ENCODE measurements at places on chromosomes 16 and 17.
A peak's percentile ranks its signal among the peaks of the same experiment; 100 is the strongest.

- ATAC-seq: no peak
- no peak overlapping the region for H3K4me3 ChIP-seq
- no peaks in the 10 kb centered on the region for H3K27me3 ChIP-seq
- H3K27ac ChIP-seq: no peak overlapping the region
- H3K36me3 ChIP-seq: no peaks in the 10 kb centered on the region
Measured at GRCh38 chr16:56211435-56211981, 20.2 kb downstream of the GNAO1 start.

DNA sequence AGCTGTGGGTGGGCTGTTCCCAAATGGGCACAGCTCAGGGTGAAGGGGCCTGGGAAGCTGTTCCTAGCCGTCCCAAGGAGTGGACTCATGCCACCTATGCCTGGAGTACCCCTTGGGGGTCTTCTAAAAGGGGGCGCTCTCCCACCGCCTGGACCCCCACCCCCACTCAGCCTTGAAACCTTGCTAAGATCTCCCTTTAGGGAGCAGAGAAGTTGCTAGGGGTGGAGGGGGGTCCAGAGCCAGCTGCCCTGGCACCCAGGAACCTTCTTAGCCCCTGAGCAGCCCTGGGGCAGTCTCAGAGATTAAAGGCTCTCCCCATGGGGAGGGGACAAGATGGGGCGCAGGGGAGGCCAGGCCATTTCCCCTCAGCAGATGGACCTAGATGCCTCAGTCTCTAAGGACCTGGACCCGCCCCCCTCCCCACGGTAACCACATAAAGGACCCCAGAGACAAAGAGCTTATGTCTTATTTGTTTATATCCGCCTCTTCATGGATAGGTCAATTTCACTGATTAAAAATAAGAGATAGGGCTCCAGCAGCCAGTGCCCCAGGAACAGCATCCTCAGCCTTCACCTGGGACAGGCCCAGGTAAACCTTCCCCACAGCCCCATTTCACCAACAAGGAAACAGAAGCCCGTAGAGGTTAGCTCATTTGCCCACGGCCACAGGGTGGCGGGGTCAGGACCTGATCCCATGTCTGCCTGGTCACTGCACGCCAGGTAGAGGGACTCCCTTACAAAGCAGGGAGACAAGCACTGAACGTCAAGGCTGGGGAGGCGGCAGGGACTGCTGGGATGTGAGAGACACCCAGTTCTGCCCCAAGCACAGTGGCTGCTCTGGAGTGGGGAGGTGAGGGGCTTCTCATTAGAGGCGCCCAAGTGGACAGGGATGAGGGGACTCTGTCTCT lies 3.4 kb downstream of the MTSS2 start:
- H3K27ac ChIP-seq: no peak overlapping the region
- ATAC-seq: no peak
- H3K36me3 ChIP-seq: no peaks in the 10 kb centered on the region

DNA sequence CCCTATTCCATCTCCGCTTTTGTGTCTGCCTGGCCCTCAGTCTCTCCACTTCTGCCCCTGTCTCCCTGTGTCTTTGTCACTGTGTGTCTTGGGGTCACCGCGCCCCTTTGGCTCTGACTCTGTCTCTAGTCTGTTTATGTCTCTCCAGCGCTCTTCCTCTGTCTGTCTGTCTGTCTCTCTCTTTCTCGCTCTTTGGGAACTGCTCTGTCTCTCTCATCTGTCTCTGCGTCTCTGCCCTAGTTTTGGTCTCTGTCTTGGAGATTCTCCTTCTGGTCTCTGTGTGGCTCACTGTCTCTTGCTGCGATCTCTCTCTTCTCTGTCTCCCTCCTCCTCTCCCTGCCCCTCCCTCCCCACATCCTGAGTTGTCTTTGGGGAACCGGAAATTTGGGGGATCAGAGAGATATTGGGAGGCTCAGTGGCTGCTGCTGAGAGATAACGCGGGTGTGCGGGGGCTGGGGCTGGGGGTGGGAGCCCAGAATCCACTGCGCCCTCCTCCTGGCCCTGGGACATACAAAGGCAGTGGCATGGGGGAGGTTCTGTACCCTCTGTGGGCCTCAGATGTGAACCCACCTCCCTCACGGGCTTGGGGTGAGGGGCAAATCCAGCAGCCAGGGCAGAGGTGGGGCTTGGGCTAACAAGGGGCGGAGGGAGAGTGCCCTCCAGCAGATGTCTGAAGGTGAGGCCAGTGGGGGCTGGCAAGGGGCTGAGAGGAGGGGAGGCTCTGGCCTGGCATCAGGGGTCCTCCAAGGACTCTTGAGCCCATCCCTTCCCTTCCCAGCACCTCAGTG lies 24.4 kb downstream of the LAT start:
- H3K4me3 ChIP-seq: peak overlapping the region; percentile 84
- no peaks in the 10 kb centered on the region for H3K36me3 ChIP-seq
- H3K27me3 ChIP-seq: no peaks in the 10 kb centered on the region

DNA sequence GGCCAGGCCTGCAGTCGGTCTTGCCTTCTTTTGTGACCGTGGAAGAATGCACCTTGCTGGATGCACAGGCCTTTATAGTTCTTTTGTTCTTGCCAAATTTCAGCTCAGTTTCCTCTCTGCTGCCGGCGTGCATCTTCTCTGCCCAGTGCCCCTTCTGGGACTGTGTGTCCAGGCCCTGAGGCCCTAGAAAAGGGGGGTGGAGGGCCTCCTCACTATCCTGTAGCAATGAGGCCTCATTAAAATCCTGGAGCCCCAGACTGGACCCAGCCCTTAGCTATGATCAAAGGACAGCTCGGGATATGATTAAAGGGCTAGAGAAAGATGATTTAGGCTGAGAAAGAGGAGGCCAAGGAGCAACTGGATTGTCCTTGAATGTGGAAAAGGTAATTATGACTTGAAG lies 229.8 kb downstream of the SEC14L1 start:
- ATAC-seq: no peak
- peaks cover 32% of the 10 kb centered on the region for H3K4me1 ChIP-seq
- no peaks in the 10 kb centered on the region for H3K27me3 ChIP-seq
- peak overlapping the region; percentile 82 for H3K4me3 ChIP-seq
- peak overlapping the region; percentile 4 for H3K27ac ChIP-seq
- peaks cover 21% of the 10 kb centered on the region for H3K36me3 ChIP-seq

- H3K27me3 ChIP-seq: no peaks in the 10 kb centered on the region
- H3K4me3 ChIP-seq: no peak overlapping the region
- ATAC-seq: no peak
- no peaks in the 10 kb centered on the region for H3K4me1 ChIP-seq
- no peak overlapping the region for H3K27ac ChIP-seq
Measured at GRCh38 chr17:76911299-76912017, 43.3 kb downstream of the MGAT5B start.

DNA sequence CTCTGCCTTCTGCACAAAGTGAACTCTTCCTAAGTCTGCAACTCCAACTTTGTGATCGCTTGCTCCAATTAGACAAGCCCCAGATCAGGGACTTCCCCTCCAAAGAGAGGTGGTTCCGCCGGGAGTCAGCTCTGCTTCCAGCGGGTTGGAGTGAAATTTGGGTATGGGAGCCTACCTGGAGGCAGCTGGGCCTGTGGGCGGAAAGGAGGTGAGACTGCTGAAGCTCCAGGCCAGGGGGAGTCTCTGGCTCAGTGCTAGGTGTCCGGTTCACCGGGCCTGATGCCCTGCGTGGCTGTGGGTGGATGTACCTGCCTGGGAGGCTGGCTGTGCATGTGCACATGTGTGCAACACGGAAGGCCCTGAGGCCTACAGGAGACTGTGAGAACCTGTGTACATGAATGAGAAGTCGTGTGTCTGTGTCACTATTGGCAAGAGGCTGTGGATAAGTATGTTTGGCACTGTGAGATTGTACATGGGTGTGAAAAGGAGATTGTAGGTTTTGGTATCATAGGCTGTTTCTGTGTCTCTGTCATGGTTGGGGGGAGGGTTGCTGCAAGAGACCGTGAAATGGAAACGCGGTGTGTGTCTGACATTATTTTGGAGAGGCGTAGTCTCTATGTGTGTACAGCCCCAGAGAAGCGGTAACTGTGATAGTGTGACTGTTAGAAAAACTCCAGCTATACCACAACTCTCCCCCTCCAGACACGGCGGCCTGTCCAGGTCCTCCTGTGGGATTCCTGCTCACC lies 4.2 kb downstream of the LHX1 start:
- H3K36me3 ChIP-seq: peaks cover 20% of the 10 kb centered on the region
- H3K27ac ChIP-seq: no peak overlapping the region
- H3K4me3 ChIP-seq: peak overlapping the region; percentile 13
- peaks cover 59% of the 10 kb centered on the region for H3K27me3 ChIP-seq
- ATAC-seq: no peak

DNA sequence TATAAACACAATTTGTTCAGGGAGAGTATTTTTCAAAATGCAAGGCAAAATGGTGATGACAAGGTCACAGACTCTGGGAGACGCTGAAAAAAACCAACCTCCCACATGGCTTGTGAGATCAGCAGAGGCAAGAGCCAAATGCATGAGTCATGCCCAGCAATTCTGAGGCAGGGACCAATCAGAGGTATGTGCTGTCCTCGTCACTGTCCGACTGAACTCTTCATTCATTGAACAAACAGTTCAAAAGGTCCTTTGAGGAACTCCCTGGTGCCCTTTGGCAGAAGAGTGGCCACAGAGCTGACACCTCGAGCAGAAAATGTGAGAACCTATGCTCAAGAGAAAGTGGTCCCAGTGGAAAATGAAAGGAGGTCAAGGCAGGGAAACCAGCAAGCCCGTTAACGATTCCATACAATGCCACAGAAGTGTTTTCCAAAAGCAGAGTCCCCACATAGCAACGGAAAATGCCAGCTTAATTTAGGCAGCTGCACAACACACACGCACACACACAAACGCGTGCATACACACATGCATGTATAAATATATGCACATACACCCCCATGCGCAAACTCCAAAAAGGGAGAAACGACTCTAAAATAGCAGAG lies 50.9 kb downstream of the CDH11 start:
- no peak overlapping the region for H3K27ac ChIP-seq
- H3K4me3 ChIP-seq: no peak overlapping the region
